ENCODE measurements at places on chromosomes 2 and 18.

DNA sequence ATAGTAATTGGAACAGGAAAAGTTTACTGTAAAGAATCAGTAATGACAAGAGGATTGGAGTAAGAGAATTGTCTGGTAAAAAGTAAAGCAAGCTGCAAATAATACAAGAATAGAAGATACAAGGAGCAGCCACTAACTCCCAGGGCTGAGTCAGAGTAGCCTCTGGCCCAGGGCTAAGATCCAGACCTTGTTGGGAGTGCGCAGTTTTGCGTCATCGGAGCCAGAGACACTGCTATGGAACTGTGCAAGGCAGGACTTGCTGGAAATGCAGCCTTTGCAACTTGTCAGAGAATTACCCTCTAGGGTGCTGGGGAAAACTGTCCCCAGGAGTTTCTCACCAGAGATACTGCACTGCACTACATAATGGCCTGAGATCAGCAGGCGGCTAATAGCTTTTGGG, 135.2 kb downstream of the NYAP2 start:
- no peaks in the 10 kb centered on the region for H3K4me1 ChIP-seq
- H3K27me3 ChIP-seq, result no peaks in the 10 kb centered on the region
- no peak overlapping the region for H3K4me3 ChIP-seq
- no peak overlapping the region for H3K27ac ChIP-seq
- no peaks in the 10 kb centered on the region for H3K36me3 ChIP-seq
- no peak for DNase-seq

DNA sequence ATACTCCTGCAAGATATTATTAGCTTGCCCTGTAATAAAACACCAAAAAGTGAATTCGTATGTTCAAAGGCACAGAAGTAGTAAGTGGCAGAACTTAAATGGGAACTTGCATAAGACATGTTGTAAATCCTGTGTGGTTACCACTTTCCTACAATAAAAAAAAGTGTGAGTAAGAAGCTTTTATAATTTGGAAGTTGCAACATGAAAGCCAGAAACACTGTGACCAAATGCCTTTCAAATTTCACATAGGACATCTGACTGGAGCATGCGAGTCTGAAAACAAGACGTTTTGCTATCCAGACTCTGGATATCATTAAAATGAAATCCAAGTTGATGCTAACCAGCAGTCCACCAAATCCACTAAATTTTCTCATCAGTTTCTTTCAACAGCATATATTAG, 886.2 kb upstream of the NRXN1 start:
- DNase-seq, result no peak
- no peaks in the 10 kb centered on the region for H3K36me3 ChIP-seq
- H3K4me3 ChIP-seq, result no peak overlapping the region
- no peaks in the 10 kb centered on the region for H3K27me3 ChIP-seq

DNA sequence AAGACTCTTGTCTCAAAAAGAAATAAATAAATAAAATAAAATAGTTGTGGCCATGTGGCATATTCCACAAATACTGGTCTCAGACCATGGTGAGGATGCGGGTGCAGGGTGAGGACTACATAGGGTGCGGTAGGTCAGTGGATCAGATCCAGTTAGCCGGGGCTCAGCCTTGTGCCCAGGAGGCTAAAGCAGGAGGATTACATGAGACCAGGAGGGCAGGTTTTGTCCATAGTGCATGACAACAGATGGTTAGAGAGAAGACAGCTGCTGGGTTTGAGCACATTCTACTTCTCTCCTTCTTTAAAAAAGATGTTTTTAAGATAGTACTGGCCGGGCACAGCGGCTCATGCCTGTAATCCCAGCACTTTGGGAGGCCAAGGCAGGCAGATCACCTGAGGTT, 12.8 kb upstream of the PSD4 start:
- no peak overlapping the region for H3K4me3 ChIP-seq
- H3K27me3 ChIP-seq, result peaks cover 6% of the 10 kb centered on the region
- no peaks in the 10 kb centered on the region for H3K4me1 ChIP-seq
- DNase-seq, result peak; percentile 36
- H3K36me3 ChIP-seq, result no peaks in the 10 kb centered on the region

- H3K4me3 ChIP-seq, result no peak overlapping the region
- DNase-seq, result no peak
- H3K36me3 ChIP-seq, result no peaks in the 10 kb centered on the region
- no peaks in the 10 kb centered on the region for H3K4me1 ChIP-seq
- no peaks in the 10 kb centered on the region for H3K27me3 ChIP-seq
- H3K27ac ChIP-seq, result no peak overlapping the region
Measured at GRCh38 chr2:214542866-214543265, 132.0 kb downstream of the VWC2L start.

DNA sequence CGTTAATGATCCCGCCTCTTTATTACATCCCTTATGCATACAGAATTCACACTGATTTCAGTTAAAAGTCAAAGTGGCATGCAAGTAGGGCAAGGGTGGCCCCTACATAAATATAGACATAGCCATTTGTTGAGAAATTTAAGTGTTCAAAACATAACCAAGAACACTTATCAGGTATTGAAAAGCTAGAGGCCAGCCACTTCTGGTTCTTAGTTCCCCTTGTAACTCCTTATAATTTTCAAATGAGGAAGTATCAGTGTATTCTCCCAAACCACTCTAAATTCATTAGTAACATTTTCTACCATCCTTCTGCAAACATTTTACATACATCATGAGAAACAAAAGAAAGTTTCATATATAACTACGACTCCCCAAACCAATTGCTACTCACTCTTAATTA, 5.8 kb upstream of the ARL5A start:
- no peaks in the 10 kb centered on the region for H3K36me3 ChIP-seq
- no peaks in the 10 kb centered on the region for H3K4me1 ChIP-seq
- H3K27ac ChIP-seq, result no peak overlapping the region
- no peaks in the 10 kb centered on the region for H3K27me3 ChIP-seq
- no peak overlapping the region for H3K4me3 ChIP-seq
- DNase-seq, result no peak

GRCh38 chr2:1601471-1602277, 142.6 kb downstream of the PXDN start:
- no peaks in the 10 kb centered on the region for H3K36me3 ChIP-seq
- H3K4me1 ChIP-seq, result no peaks in the 10 kb centered on the region
- H3K27me3 ChIP-seq, result no peaks in the 10 kb centered on the region
- no peak overlapping the region for H3K4me3 ChIP-seq
- DNase-seq, result no peak
- peak overlapping the region; percentile 53 for H3K27ac ChIP-seq

DNA sequence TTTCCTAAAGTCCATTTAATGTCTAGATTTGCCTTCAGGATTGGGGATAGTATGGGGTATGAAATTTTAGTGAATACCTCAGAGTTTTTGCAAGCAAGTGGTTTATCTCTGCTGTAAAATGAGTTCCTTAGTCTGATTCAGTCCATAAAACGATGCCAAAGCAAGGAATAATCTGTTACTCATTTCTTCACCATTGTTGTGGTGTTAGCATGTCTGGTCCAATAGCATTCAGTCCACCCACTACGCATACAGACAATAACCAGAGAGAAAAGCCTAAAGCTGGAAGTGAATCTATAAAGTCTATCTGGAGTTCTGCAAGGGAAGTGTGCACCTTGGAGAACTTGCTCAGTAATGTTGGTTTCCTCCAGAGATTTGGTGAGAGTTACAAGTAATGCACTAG, 12.9 kb upstream of the DPP4 start:
- H3K27me3 ChIP-seq, result no peaks in the 10 kb centered on the region
- no peak overlapping the region for H3K27ac ChIP-seq
- no peak for DNase-seq
- no peaks in the 10 kb centered on the region for H3K36me3 ChIP-seq
- H3K4me3 ChIP-seq, result no peak overlapping the region

DNA sequence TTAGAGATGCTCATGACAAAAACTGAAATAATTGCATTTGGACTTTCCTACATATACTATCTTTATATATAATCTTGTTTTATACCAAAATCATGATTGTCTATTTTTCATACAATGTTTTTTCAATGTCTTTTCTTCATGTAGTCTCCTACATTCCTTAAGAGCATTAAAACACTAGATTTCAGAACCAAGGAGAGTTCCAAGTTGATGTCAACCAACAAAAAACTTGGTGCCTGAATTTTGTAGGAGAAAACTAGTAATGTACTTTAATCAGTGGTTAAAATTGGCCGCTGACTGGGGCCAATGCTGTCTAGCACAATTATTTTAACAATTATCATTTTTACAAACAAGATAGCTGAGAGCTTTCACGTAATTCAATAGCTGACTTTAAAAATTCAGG, 678.8 kb downstream of the DCC start:
- no peak overlapping the region for H3K4me3 ChIP-seq
- no peak overlapping the region for H3K27ac ChIP-seq
- DNase-seq, result no peak
- H3K4me1 ChIP-seq, result no peaks in the 10 kb centered on the region
- no peaks in the 10 kb centered on the region for H3K27me3 ChIP-seq

DNA sequence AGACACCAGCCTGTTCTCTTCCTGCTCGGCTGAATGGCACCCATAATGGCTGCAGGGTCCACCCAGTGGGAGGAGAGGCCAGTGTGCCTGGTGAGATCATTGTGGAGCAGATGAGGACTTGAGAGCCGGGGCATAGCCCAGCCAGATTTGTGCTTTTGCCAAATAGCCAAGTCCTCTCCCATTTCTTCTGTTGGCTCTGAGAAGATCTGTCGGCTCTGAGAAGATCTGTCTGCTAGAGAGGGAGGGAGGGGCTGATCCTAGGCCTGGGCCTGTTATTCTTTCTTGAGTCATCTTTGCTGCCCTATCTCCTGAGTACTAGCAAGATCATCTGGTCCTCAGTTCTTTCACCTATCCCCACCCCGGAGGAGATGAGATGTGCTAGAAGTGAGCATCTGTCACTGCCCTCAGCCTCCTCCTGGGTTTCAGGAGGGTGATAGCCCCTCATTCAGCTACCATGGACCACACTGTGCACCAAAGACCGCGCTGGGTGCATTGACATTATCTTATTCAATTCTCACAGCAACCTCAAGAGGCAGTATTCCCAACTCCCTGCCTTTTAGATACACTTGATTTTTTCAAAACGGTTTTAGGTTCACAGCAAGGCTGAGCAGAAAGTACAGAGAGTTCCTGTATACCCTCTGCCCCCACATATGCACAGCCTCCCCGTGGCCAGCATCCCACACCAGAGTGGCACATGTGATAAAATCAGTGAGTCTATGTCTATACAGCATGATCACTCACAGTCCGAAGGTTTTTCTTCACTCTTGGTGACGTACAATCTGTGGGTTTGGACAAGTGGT, 98.6 kb downstream of the CAPN13 start:
- H3K27ac ChIP-seq, result no peak overlapping the region
- H3K4me3 ChIP-seq, result no peak overlapping the region
- H3K4me1 ChIP-seq, result no peaks in the 10 kb centered on the region
- no peaks in the 10 kb centered on the region for H3K27me3 ChIP-seq
- DNase-seq, result peak; percentile 46

DNA sequence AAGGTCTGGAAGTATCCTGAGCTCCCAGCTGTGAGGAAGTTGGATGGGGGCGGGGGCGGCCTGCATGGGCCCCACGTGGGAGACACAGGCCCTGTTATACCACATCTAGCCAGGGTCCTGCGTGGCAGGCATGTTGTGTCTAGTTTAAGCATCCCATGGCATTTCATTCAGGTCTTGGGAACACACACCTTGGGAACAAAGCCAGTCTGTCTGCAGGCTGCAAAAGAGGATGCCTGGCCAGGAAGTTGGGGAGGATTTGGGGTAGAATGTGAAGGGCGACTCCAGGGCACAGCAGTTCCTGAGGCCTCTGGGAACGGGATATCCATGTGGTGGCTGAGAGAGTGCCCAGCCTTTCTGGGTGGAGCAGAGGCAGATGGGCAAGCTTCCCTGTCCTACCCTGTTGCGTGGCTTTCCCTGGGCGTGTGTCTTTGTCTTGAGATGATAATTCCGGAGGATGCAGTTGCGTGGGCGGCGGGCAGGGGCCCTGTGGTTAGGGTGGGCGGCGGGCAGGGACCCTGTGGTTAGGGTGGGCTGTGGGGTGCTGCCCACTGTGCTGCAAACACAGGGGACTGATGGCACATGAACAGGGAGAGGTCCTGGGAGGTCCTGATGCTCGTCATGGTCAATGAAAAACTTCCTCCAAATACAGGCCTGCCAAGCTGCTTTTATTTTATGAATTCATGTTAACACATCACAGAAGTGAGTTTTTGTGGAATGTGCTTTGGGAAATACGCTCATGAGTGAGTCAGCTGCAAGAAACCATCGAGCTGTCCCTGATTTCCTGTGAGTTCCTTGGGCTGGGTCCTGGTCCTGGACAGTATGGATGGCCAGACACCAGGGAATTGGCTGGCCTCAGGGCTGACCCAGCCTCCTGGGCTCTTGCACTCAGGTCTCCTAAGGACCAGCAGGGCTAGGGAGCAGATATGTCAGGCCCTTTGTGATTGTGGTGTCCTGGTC, 90.0 kb upstream of the HS6ST1 start:
- H3K36me3 ChIP-seq, result no peaks in the 10 kb centered on the region
- peak; percentile 54 for DNase-seq
- no peak overlapping the region for H3K27ac ChIP-seq
- no peak overlapping the region for H3K4me3 ChIP-seq
- H3K27me3 ChIP-seq, result no peaks in the 10 kb centered on the region

GRCh38 chr2:155266583-155266982, 568.1 kb downstream of the KCNJ3 start:
- H3K36me3 ChIP-seq, result no peaks in the 10 kb centered on the region
- H3K4me3 ChIP-seq, result no peak overlapping the region
- DNase-seq, result no peak
- H3K27ac ChIP-seq, result no peak overlapping the region
- H3K27me3 ChIP-seq, result no peaks in the 10 kb centered on the region
- no peaks in the 10 kb centered on the region for H3K4me1 ChIP-seq

Data from right atrium auricular region (tissue), 2 donors.